Suprapubic skin (tissue), 4 donors: ENCODE measurements at places on chromosomes 2 and 18.

DNA sequence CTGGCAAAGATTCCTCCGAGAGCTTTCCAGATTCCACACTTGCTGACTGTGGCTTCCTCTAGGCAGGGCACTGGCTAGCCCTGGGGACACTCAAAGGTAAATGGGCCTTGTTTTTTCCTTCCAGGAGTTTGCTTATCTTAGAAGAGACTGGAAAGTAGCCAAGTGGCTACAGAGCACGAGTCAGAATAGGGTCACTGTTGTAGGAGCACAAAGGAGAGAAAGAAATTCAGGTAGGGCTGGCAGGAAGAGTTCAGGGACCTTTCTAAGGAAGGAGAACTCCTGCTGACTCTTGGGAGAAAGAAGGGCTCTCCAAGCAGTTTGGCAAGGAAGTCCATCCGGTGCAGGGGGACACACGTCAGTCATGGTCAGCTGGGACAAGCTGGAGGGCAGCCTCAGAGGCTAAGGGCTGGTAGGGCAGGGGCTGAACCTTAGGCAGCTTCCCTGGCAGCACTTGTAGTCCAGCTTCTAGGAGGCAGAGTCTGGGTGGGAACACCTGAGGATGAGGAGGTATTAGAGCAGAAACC is 39.5 kb downstream of the NIFK start:
- no peak for DNase-seq

GRCh38 chr2:160229591-160229990 is 29.5 kb upstream of the ITGB6 start:
- DNase-seq, result no peak

GRCh38 chr2:193703411-193703810 is 1508.7 kb upstream of the TMEFF2 start:
- DNase-seq, result no peak

GRCh38 chr2:90076311-90076710 is 1384.8 kb downstream of the RPIA start:
- no peak for DNase-seq

DNA sequence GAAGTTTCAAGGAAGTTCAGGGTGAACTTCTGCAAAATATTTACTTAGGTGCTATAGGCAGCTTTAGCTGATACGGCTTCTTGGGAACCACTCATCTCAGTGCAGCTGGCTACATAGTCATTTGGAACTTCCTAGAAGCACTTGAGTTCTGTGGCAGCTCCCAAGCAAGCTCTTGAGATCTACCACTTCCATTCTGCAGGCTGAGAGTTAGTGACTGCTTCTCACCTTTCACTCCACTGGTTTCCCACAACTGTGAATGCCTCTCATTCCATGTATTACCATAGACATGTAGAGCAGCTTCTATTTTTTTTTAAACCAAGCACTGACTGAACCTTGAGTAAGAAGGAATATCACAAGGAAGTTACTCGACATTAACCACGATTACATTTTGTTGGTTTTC is 994.1 kb upstream of the ACVR2A start:
- DNase-seq, result no peak

DNA sequence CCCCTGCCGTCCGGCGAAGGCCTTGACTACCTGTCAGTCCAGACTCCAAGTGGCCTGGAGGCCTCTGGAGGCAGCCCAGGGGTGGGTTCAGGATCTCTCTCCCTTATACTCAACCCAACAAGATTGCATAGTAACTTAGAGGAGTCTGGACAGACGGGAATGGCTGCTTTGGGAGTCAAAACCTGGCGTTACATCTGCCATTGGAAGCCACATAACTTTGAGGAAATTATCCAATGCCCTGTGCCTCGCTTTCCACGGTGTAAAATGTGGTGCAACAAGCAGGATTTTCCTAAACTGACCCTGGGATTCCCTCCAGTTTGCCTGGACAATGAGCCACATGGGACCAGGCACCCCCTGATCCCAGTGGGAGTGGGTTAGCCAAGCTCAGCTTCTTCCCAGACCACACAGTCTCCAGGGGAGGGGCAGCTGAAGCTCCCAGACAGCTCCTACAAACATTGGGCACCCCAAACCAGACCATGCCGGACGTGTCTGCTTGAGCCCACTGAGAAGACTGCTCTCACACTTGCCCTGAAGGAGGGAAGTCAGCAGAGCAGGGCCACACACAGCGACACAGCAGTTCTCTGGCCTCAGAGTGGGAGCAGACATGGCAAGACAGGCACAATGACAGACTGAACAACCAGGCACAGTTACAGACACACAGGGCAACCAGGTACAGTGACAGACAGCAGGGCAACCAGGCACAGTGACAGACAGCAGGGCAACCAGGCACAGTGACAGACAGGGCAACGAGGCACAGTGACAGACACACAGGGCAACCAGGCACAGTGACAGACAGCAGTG is 65.6 kb upstream of the RAB6C start:
- DNase-seq, result no peak

- no peak for DNase-seq
Observed at GRCh38 chr2:149538138-149538833, 49.3 kb downstream of the MMADHC start.

DNA sequence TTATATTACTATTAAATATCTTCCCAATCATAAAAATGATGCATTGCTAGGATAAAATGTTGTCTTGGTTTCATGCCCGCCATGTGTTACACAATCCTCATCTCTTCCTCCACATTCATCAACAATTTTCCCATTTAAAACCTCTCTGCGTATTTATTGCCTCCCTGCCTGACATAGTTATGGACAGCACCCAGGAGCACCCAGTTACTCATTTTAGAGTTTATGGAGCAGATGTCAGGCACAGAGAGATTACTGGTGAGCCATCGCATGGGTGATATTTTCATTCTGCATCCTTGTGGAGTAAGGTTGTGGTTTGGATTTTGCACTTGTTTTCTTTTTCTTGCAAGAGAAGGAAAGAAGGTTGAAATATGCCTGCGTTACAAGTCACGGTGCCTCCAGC is 116.7 kb upstream of the NPAS2 start:
- DNase-seq, result no peak

GRCh38 chr2:178450524-178450773 is 526 bp downstream of the PRKRA start:
- DNase-seq, result peak; percentile 86

- DNase-seq, result no peak
Observed at GRCh38 chr2:64748147-64748546, 94.4 kb upstream of the SERTAD2 start.

DNA sequence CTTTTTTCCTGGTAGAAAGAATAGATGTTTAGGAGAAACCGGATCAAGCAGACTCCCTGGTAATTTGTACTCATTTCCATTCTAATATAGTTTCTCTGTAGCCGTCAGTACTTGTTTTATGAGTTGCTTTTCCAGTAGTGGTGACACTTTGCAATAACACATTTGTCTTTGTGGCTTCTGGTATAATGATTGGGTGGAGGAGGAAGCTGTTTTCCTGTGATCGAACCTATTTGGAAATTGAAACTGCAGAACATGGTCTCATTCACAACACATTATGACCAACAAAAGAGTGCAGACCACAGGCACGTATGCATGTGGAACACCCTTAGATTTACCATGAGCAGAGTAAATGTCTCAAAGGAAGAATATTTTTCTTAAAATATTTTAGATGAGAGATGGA is 7.6 kb upstream of the SERPINB12 start:
- no peak for DNase-seq

DNA sequence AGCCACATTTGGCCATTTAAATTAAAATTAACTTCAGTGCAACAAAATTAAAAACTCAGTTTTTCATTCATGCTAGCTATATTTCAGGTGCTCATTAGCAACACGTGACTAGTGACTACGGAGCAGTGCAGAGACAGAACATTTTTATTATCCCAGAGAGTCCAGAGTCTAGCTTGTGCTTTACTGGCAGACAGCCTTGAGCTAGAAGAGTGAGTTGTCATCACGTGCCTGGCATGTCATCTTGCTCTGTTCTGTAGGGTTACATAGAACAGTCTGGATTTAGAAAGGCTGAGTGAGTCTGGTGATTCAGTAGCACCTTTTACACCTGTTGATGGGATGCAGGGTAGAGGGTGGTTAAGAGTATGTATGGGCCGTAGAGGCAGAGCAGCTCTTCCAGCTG is 136.9 kb upstream of the IL1R2 start:
- no peak for DNase-seq
